Activated CD8-positive, alpha-beta T cell treated with anti-CD3 and anti-CD28 coated beads for 36 hours (primary cell): ENCODE measurements at places on chromosomes 5 and 9.

DNA sequence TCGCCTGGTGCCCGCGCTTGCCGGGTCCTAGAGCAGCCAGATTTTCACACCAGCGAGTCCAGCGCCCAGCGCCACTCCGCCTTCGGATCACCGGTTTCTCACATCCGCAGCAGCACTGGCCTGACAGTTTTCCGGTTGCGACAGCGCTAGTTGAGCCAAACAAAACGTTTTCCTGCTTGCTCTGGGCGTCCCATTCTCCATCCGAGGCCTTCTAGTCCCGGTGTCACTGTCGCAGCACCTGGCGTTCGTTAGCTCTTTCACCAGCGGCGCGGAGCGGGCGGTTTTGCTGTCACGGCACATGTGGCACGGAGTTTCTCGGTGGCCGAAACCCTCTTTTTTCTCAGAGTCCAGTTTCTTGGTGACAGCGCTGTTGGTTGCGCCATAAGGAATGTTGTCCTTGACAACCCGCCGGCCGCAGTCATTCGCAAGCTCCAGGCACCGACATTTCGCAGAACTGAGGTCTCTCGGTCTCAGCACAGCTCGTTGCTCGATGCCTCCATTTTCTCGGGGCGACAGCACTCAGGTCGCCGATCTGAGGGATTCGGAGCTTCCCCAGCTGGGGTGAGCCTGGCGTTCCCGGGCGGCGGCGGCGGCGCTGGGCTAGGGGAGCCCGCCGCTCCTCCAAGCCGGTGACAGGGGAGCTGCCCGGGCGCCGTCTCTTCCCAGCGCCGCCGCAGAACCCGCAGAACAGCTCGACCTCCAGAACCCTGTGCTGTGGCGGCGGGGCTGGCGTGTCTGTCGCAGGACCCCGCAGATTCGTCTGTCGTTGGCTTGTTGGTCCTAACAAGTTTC lies 47.8 kb downstream of the ANXA2R start:
- DNase-seq: peak; percentile 88

DNA sequence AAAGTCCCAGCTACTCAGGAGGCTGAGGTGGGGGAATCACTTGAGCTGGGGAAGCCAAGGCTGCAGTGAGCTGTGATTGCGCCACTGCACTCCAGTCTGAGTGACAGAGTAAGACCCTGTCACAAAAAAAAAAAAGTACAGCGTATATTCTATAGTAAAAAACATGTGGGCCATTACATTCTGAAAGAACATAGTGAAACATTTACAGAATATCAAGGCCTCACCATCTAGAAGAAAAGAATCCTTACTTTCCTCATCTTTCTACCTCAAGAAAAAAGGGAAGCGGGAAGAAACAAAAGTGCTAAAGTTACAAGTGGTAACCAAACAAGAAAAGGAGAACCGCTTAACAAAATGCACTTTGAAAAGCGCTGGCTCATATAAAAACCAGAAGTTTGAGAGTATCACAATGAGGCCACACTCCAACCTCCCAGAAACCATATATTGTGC lies 5.7 kb upstream of the SYK start:
- no peak for DNase-seq

GRCh38 chr5:169728-170094 lies 21.6 kb upstream of the LRRC14B start:
- DNase-seq: no peak

GRCh38 chr9:71885467-71885866 lies 25.5 kb downstream of the ABHD17B start:
- no peak for DNase-seq

- DNase-seq: no peak
Measured at GRCh38 chr9:137319739-137320551, 17.9 kb upstream of the NRARP start.

- DNase-seq: no peak
Measured at GRCh38 chr9:127177665-127178265, 55.3 kb upstream of the ANGPTL2 start.

- DNase-seq: no peak
Measured at GRCh38 chr9:16848179-16848578, 22.3 kb downstream of the BNC2 start.

DNA sequence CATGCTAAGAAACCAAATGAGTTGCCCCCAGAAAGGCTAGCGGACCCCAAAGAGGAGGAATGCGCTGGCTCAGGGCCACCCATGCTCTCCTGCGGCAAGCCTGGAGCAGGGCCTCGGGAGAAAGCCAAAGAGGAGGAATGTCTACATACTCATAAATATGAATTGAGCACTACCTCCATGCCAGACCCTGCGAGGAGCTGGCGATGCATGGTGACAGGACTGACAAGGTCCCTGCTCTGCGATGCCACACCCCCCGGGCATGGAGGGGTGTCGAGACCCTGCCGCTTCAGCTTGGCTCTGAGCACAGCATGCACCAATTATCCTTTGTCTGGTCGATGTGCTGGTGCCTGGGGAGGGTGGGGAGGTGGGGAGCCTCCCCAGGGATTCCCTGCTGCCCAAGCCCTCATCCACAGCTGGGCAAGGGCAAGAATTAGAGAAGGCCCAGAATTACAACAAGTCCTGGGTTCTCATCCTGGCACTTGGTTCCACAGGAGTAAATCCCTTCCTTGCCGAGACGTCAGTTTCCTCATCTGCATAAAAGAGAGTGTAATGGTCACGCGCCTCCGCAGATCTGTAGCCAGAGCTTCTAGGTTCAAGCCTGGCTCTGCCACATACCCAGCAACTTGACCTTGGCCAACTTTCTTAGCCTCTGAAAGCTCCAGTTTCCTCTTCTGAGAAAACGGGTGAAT lies 74.4 kb downstream of the FAM114A2 start:
- DNase-seq: no peak

DNA sequence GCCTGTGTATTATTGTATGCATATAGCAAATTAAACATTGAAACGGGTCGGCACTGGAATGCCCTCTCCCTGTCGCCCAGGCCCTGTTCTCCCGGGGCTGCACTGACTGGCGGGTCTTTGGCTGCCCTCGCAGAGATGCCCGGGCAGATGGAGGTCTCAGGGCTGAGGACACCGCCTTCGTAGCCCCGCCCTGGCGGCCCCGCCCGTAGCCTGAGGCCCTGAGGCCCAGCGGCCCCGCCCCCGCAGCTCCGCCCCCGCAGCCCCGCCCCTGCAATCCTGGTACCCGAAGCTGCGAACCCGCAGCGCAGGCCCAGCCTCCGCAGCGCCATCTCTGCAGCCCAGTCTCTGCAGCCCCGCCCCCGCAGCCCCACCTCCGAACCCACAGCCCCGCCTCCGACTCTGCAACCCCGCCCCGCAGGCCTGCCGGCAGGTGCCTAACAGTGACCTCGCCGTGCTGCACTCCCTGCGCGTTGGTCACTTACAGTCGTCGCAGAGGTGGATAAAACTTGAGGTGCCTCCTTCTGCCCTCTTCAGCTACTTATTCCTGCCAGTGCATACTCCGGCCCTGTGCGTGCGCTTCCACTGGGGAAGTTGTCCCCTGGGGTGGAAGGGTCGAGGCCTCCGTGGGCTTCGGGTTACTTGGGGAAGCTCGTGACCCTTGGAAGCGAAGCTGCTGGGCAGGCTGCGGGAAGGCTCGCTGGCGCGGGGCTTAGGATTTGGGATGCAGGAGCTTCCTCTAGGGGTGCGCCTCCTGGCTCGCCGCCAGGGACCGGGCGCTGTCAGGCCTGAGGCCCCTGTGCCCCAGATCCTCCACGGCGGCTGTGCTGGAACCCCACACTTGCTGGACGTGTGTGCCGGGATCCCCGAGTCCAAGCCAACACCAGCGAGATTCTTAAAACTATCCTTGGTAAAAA lies 72.3 kb downstream of the ICE1 start:
- DNase-seq: peak; percentile 83

- DNase-seq: no peak
Measured at GRCh38 chr5:37703841-37704241, 136.0 kb downstream of the GDNF start.

DNA sequence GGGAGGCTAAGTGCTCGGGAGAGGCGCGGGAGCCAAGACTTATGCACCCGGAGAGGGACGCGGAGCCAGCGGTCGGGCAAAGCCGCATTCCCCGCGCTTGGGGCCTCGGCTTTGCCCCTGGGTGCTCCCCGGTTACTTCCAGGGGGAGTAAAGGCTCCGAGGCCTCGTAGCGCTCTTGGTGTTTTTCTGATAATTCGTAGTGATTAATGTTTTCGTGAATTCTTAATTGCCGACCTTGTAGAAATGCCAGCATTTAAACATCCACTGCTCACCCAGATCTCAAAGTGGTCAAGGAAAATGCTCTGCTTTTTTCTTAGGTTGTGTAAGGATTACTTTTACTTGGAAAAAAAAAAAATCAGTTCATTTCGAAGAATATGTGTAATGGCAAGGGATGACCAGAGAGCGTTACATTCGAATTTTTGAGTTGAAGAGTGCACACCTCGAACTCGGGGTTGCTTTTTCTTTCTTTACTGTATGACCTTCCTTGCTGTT lies 654 bp upstream of the TUT7 start:
- DNase-seq: no peak

GRCh38 chr5:132669966-132670882 lies 3.6 kb upstream of the IL4 start:
- no peak for DNase-seq
